Cardiac muscle cell (in vitro differentiated cells and primary cell): ENCODE measurements at places on chromosomes 11 and 22. TPM values are rescaled to one million over a fixed set of nuclear protein-coding genes. Genes with fewer than 3 reads are reported as not detected.

The SDHD gene
- 176 and 184 TPM in 2 replicates for polyA plus RNA-seq

The CELSR1 gene
- 9.0 and 9.2 TPM in 2 replicates for polyA plus RNA-seq

The FSHB gene
- not detected in 2 replicates for polyA plus RNA-seq

The NUDT8 gene
- 17.3 and 18.7 TPM in 2 replicates for polyA plus RNA-seq

The OR2AT4 gene
- not detected in 2 replicates for polyA plus RNA-seq

The TTC9C gene
- 39.0 and 45.1 TPM in 2 replicates for polyA plus RNA-seq

The IGLL1 gene
- not detected in 2 replicates for polyA plus RNA-seq

The NLRX1 gene
- polyA plus RNA-seq = 16.1 and 25.5 TPM in 2 replicates

The TP53AIP1 gene
- 0.26 and 0.83 TPM in 2 replicates for polyA plus RNA-seq

The C11orf87 gene
- 0.34 and 1.1 TPM in 2 replicates for polyA plus RNA-seq

DNA sequence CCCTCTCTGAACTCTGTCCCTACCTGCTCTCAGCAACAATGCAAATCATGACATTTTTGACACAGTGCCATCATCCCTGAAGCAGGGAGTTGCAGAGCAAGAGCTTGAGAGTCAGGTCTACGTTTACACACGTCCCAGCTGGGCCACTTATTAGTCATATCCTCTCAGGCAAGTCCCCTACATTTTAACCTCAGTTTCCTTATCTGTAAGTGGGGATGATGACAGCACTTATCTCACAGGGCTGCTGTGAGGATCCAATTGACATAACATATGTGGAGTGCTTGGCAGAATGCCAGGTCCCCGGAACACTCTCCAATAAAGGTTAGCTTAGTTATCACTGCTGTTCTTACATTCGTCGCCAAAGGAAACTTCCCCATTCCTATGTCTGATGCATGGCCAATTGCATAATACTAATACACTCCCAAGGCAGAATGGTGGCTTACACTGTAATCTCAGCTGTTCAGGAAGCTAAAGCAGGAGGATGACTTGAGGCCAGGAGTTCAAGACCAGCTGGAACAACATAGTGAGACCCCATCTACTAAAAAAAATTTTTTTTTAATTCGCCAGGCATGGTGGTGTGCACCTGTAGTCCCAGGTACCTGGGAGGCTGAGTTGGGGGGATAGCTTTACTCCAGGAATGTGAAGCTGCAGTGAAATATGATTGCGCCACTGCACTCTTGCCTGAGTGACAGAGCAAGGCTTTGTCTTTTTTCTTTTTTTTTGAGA, 16.6 kb downstream of the ASCC2 start:
- peak; percentile 100 for DNase-seq

DNA sequence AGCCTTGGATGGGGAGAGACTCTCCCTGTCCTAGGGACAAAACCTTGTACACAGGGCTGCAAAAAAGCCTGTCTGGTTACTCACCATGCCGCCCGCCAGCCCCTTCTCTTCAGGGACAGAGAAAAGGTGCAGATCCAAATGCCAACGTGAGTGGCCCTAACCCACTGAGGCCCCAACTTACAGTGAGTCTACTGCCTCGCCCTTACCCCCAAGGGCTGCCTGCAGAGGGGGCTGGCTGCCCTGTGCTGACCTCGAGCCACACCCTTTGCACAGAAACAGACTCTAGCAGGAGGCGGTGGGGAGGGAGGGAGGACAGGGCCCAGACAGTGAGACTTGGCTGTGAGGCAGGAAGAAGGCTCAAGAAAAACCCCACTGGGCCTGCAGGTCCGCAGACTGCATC, 13.6 kb upstream of the CHST1 start:
- DNase-seq = no peak

DNA sequence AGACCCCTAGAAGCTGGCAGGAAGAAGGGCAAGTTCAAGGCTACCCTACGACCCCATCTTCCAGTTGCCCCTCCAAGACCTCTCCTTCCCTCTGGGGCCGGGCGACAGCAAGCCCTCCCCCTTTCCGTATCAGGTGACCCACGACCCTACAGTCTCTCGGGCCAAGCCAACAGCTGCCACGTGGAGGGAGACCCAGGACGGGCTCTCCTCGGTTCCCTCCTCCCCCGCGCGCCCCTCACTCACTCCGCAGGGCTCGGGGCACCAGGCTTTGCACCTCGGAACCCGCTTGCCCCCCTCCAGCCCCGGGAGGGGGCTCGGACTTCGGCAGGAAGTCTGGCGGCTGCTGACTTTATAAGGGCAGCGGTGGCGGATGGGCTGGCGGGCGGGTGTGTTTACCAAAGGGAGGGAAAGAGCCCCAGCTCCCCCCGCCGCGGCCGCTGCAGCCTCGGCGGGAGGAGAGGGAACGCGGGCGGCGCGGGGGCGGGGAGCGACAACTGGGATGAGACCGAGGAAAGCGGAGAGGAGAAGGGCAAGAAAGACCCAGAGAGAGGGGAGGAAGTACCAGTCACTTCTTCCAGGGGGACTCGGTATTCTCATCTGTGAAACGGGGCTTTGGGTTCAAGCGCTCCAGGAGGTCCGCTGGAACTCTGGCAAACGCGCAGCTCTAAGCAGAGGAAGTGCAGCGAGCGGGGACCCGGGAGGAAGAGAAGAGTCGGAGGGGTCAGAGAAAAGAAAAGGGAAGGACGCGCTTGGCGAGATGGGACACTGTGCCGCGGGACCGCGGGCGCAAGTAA, 767 bp downstream of the SLC43A1 start:
- DNase-seq = peak; percentile 51

DNA sequence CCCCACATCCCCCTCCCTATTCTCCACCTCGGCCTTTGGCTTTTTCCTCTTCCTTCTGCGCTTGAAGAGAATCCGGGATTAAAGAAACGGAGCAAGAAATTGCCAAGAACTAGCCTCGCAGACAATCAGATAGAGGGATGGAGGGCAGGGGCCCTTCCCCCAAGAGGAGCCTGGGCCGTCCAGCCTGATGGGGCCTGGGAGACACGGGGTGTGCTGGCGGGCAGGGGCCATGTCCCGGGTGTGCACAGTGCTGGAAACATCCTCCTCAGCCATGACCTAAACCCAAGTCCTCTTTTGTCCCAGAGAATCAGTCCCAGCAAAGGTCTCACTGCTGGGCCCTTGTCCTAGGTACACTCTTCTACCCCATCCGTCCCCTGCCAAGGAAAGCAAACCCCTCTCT, 47.7 kb upstream of the LMO1 start:
- no peak for DNase-seq

- no peak for DNase-seq
Observed at GRCh38 chr22:46520880-46521279, 16.5 kb downstream of the CELSR1 start.

- DNase-seq = no peak
Observed at GRCh38 chr11:103552086-103552485, 442.9 kb downstream of the DYNC2H1 start.

DNA sequence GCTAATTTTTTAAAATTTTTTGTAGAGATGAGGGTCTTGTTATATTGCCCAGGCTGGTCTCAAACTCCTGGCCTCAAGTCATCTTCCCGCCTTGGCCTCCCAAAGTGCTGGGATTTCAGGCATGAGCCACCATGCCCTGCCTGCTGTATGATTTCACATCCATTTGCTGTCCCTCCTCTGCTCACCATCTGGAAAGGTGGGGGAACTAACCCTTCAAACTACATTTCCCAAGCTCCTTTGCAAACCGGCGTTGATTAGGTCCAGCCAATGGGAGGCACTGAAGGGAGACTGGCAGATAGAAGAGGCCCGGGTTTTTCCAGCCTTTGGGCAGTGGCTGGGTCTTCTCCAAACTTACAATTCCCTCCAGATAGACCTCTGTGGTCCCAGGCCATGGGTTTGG, 19.3 kb downstream of the RFPL1 start:
- DNase-seq = peak; percentile 64

GRCh38 chr22:25208743-25209505, 9.3 kb downstream of the CRYBB3 start:
- DNase-seq = no peak

DNA sequence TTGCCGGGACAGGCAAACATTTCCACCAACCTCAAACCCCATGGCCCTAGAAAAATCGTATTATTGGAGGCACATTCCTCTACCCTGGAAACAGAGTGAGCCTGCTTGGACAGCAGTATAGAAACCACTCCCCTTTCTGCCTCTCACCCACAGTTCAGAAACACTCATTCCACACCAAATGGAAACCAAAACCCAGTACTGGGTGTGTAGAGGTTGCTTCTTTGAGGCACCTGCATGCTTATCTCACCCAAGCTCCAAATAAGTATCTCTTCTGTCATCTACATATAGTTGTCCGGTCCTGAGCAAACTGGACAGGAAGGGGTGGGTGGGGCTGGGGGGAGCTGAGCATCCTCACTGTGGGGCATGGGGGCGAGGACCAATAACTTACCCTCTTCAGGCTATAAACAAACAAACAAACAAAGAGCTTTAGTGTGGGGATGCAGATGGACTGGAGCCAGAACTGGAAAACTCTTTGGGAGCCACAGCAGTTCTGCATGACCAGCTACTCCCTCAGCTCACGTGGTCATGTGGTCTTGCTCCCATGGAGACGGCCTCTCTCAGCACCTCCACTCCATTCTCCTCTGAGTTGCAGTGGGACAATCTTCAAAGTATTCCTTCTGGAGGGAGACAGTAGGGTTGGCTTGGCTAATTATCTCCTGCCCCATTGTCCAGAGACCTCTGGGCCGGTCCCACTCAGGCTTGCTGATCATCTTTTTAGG, 1.0 kb upstream of the PLAAT2 start:
- DNase-seq = no peak

- DNase-seq = no peak
Observed at GRCh38 chr11:69109101-69109500, 46.6 kb upstream of the SMIM38 start.

DNA sequence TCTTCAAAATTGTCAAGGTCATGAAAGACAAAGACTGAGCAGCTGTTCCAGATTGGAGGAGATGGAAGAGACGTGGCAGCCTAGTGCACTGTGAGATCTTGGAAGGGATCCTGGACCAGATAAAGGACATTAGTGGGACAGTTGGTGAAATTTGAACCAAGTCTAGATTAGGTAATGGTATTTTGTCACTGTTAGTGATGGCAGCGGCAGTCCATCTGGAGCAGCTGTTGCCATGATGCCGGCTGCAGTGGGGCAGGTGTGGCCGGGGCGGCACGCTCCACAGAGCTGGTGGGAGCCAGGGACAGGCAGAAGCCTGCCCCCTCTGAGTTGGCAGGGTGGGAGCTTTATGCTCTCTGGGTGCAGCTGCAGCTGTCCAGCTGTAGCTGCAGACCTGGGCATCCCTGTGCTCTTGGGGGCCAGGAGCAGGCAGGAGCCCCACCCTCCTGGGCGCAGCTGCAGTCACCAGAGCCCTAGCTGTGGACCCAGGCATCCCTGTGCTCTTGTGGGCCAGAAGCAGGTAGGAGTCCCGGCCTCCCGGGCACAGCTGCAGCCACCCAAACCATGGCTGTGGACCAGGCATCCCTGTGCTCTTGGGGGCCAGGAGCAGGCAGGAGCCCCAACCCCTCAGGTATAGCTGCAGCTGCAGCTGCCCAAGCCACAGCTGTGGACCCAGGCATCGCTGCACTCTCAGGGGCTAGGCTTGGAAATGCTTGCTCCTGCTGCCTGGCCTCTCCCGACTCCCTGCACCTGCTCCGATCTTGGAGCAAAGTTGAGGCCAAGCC, 20.7 kb downstream of the DIXDC1 start:
- no peak for DNase-seq

GRCh38 chr11:111565114-111565720, 24.7 kb downstream of the LAYN start:
- DNase-seq = peak; percentile 84

DNA sequence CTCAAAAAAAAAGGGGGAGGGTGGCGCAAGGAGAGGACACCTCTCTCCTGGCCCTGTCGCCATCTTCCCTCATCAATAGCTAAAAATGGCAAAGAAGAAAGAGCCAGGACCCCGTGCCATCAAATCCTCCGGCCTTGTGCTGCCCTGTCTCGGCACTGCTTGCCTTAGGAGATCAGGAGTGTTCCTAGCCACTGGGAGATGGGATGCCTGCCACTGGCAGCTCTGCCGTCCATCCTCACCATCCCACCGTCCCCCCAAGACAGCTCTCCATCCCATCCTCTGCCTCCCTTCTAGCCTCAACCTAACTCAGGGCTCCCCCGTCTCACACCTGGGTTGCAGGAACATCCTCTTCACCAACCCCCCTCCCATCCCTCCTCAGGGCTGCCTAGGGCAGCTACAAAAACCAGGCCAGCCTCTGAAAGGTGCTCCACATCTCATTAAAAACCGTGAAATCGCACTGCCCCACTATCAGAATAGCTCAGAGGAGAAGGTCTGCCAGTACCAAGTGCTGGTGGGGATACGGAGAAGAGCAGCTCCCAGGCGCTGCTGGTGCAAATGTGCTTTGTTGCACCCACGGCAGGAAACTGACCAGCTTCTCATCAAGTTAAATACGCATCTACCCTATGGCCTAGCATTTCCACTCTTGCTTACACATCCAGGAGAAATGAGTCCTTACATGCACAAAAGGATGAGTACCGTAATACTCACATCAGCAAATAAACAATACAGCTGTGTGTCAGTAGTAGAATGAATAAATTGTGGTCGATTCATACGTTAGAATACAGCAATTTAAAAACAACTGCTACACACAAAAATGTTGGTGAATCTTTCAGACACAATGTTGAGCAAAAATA, 31.7 kb upstream of the GCAT start:
- no peak for DNase-seq

GRCh38 chr11:116272181-116272789, 500.5 kb downstream of the BUD13 start:
- no peak for DNase-seq

GRCh38 chr22:37771081-37771480, 36.7 kb upstream of the GCAT start:
- no peak for DNase-seq
